ENCODE measurements at places on chromosomes 13 and 19. TPM values are rescaled to one million over a fixed set of nuclear protein-coding genes. Genes with fewer than 3 reads are reported as not detected.
A peak's percentile ranks its signal among the peaks of the same experiment; 100 is the strongest.

DNA sequence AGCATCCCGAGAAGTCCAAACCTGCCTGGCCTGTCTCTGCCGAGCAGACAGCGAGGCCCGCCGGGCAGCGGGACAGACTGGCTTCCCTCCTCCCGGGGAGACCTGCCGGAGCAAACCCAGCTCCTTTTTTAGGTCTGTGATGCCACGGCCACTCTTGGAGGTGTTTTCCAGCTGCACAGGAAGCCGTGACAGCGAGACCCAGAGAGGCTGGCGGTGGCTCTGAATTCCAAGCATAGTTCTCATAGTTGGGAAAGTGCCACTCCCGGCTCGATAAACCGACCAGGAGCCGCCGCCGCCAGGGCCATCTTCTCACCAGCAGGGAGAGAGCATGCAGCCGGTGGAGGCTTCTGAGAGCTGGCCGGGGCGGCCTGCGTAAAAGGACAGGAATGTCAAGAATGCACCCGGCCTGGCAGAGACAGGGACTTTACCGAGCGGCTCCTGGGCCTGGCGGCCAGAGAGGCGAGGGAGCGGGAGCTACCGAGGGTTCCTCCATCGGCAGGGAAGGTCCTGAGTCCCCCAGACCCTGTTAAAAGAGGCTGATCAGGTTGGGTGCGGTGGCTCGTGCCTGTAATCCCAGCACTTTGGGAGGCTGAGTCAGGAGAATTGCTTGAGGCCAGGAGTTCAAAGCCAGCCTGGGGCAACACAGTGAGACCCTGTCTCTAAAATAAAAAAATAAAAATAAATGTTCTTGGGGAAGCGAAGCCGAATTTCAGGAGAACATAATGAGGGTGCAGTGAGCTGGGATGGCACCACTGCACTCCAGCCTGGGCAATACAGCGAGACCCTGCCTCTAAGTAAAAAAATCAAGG, 64.9 kb downstream of the GADD45B start:
- peak; percentile 81 for DNase-seq
- H3K4me3 ChIP-seq: no peak overlapping the region
- no peaks in the 10 kb centered on the region for H3K36me3 ChIP-seq

FAM216B gene
- polyA plus RNA-seq: 0.15 TPM

DNA sequence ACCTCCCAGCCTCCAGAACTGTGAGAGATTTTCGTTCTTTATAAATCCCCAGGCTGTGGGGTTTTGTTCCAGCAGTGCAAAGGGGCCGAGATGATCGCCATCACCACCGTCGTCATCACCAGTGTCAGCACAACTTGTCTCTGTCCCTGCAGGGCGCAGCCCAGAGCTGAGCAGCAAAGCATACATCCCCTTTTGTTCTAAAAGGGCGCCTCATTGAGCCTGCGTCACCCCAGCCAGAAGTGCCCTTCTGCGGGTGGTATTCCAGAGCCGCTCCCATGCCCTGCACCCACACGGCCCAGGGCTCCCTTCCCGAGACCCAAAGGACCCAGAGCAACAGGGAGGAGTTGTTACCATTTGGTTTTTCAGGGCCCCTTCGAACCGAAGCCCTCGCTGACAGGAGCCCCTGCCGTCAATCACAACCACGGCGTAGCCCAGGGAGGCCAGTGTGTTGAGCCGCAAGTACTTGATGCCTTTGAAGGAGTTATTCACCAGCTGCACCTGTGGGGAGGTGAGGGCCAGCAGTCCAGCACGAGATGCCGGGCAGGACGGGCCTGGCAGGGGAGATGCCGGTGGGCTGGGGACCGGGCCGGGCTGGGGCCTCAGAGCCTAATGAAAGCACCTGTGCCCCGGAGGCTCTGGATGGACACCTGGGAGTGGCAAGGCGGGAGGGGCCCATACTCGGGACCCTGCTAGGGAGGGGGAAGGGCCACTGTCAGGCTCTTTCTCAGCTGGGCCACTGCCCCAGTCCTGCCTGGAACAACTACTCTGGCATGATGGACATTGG, 14.4 kb upstream of the MYDGF start:
- H3K27ac ChIP-seq: no peak overlapping the region
- H3K27me3 ChIP-seq: no peaks in the 10 kb centered on the region
- H3K4me3 ChIP-seq: no peak overlapping the region
- no peak for DNase-seq
- peaks cover 77% of the 10 kb centered on the region for H3K36me3 ChIP-seq
- H3K4me1 ChIP-seq: no peaks in the 10 kb centered on the region

UGGT2 gene
- polyA plus RNA-seq: 23.1 TPM

DNA sequence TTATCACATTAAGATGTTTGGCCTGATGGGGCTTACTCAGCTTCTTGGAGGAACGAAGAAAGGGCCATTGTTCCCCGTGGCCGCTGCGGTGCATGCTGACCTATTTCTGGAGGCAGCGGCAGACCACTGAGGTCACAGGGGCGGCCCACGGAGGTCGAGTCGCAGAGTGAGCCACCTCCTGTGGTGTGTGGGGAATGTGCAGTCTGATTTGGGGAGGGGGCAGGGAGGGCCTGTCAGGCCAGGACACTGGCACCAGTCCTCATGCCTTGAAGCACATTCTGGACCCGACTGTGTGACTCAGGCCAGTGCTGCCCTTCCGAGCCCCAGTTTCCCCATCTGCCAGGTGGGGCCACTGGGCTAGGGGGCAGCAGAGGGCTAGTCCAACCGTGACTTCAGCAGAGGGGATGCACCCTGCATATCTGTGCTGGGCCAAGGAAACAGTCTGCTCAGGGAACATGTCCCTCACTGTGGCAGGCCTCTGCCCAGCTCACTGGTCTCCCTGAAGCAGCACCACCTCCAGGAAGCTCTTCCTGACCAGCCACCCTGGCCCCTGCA, 6.3 kb downstream of the SLC7A10 start:
- no peak overlapping the region for H3K27ac ChIP-seq
- H3K4me1 ChIP-seq: peaks cover 5% of the 10 kb centered on the region
- peaks cover 11% of the 10 kb centered on the region for H3K27me3 ChIP-seq
- no peaks in the 10 kb centered on the region for H3K36me3 ChIP-seq

ZNF471 gene
- 11.7 TPM for polyA plus RNA-seq

DNA sequence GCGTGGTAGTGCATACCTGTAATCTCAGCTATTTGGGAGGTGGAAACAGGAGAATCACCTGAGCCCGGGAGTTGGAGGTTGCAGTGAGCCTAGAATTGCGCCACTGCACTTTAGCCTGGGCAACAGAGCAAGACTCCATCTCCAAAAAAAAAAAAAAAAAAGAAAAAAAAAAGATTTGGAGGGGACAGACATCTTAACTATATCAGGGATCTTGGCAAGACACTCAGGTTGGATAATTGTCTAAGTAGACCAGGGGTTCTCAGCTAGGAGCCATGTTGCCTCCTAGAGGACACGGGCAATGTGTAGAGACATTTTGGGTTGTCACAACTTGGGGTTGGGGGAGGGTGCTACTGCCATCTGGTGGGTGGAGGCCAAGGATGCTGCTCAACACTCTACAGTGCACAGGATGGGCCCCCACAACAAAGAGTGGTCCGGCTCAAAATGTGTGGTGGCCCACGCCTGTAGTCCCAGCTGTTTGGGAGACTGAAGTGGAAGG, 1.9 kb upstream of the ZNF580 start:
- H3K36me3 ChIP-seq: peaks cover 4% of the 10 kb centered on the region
- peaks cover 28% of the 10 kb centered on the region for H3K4me1 ChIP-seq
- peak; percentile 22 for DNase-seq
- no peak overlapping the region for H3K27ac ChIP-seq
- H3K27me3 ChIP-seq: no peaks in the 10 kb centered on the region

DNA sequence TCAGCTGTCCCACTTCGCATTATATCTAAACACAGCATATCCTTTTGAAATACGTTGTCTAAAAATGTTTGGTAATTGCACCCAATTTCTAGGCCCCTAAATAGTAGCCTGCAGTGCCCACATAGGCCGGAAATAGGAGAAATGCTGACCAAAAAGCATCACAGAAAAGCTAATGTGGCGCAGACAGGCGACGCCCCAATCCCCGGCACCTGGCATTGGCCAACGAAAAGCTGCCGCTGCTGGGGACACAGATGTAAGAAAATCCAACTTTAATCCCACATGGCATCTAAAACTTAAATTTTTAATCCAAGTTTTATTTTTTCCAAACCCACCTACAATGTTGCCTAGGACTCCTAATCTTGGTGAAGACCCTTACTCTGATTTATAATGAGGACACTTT, 4.0 kb downstream of the SAFB2 start:
- DNase-seq: no peak
- no peak overlapping the region for H3K27ac ChIP-seq
- H3K36me3 ChIP-seq: peaks cover 59% of the 10 kb centered on the region
- H3K27me3 ChIP-seq: no peaks in the 10 kb centered on the region
- no peak overlapping the region for H3K4me3 ChIP-seq
- H3K4me1 ChIP-seq: peaks cover 17% of the 10 kb centered on the region
